HuH-7 (cell line): ENCODE measurements at places on chromosomes 6 and 20.

DNA sequence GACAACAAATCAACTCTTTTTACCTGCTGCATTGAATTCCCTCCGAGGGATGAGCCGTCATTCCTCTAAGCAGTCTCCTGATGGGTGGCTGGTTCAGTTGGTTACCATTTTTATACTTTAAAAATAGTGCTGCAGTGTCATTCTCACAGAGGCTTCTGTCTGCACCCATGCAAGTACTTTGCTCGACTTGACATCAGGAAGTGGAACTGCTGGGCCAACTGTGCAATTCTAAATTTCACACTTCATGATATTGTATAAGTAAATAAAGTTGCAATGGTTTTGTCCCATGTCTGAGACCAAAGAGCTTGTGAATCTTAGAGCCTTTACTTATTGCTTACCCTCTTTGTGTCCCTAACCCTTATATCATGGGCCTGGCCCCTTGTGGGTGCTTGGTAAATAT, 2.5 kb downstream of the BTN3A1 start:
- DNase-seq, result no peak

DNA sequence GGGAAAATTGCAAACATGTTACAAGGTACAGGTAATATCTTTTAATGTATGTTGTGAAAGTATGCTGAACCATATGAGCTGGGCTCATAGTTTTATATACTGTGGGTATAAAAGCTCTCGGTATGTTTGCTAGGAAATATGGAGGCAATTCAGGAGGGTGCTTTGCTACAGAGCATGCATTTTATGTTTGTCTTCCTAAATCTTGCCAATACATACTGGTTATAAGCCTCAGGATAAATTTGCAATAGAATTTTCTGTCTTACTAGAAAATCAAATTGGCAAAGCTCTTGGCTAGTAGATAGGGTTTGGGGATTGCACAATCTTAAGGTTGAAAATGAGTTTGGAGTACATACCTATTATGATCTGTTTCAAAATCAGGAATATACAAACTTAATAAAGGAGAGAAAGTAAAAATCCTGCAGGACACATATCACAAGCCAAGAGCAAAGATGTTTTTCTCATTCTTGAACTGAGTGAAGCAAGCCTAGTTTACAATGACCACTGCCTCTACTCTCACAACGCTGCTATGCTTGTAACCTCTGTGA, 751.2 kb downstream of the HDGFL1 start:
- no peak for DNase-seq

- no peak for DNase-seq
Observed at GRCh38 chr6:71453371-71453706, 164.7 kb downstream of the OGFRL1 start.

DNA sequence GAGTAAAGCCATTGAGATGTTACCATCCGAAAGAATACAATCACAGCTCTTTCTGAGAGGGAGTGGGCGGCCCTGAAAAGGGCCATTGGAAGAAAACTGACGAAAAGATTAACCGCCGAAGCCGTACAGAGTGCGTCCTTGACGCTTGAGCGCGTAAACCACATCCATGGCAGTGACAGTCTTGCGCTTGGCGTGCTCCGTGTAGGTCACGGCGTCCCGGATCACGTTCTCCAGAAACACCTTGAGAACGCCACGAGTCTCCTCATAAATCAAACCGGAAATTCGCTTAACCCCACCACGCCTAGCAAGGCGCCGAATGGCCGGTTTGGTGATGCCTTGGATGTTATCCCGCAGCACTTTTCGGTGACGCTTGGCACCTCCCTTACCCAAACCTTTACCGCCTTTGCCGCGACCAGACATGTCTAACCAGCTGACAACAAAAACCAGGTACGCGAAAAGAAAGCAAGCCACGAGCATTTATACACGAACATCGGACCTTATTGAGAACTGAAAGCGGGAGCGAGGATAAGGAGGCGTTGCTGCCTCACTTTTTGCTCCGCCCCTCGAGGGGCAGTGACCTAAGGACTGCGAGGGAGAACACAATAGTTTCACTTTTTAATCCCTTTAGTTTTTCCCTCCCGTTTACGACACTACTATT, 60.3 kb upstream of the HFE start:
- DNase-seq, result peak; percentile 52

DNA sequence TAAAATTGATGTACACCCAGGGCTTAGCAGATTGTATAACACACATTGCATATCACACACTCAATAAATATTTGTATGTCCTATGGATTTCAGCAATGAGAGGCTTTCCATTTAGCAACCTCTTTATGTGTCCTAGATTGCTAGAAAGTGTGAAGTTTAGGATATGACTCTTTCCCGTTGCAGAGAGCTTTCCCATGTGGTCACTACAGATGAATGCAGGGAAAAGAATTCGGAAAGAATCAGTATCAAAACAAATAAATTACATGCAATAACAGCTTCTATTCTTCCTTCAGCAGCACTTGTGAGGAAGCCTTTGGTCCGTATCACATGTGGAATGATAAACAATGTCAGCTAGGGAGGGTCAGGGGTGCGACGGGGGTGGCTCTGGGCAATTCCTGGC, 870.1 kb downstream of the C6orf118 start:
- no peak for DNase-seq

DNA sequence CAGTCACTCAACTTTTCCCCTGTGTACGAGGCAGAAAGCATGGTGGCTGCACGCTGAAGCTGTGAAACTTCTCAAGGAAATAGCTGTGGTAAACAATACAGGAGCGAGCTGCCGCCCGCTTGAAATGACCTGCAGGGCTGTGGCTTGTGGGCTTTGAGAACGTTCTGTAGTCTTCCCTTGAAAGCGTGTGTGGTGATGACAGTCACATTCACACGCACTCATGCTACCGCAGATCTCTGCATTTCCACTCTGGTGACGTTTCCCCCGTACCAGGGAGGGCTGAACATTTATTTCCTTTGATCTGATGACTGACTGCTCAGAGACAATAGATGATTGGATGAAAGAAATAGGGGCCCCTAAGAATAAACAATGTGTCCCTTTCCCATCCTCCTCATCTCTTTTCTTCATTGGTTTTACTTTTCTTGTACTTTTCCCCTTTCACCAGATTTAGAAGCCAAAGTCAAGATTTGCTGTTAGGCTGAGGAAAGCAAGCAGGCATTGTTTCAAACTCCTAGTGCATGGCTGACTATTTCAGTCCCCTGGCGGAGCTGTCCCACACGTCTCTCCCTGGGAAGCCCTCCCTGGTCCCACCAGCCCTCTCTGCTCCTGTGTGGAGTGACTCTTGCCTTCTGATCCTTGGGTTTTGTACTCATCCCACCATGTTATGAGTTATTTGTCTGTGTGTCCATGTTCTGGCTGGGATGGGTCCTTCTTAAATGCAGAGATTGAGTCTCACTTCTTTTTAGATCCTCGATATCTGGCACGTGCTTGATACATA, 3.9 kb downstream of the SYTL3 start:
- DNase-seq, result no peak

GRCh38 chr6:109874621-109875020, 103.5 kb upstream of the GPR6 start:
- DNase-seq, result no peak

GRCh38 chr6:75530696-75531095, 37.1 kb upstream of the FILIP1 start:
- DNase-seq, result no peak

- DNase-seq, result no peak
Observed at GRCh38 chr6:161166176-161166575, 107.7 kb downstream of the AGPAT4 start.

DNA sequence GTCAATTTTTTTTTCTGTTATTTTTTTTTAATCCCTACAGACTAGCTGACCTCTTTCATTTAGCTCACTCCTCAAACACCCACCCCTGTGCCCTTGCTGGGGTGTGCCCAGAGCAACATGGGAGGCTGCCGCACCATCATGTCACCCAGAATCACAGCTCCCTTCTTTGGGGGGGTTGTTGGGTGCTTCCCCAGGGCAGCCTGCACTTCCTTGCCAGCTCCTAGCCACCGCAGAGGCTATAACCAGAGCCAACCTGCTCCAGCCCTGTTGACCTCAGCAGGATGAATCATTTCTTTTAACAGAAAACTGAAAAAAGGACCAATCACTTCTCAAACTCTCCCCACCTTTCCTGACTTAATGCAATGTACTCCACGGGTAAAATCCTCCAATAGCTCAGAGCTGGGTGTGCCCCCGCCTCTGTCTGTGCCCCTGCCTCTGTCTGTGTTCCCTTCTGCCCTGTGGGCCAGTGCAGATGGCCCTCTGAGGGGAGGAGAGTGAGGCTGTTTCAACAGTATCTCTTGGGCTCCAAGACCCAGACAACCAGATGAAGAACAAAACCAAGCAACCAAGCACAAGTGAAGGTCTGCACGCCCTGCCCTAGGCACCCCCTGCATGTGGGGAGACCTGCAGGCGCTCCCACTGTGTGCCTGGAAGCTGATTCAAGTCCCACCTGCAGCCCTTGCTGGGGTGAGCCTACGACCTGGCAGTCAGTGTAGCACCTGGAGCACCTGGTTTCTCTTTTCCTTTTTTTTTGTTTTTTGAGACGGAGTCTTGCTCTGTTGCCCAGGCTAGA, 67.7 kb downstream of the PYGB start:
- DNase-seq, result no peak

DNA sequence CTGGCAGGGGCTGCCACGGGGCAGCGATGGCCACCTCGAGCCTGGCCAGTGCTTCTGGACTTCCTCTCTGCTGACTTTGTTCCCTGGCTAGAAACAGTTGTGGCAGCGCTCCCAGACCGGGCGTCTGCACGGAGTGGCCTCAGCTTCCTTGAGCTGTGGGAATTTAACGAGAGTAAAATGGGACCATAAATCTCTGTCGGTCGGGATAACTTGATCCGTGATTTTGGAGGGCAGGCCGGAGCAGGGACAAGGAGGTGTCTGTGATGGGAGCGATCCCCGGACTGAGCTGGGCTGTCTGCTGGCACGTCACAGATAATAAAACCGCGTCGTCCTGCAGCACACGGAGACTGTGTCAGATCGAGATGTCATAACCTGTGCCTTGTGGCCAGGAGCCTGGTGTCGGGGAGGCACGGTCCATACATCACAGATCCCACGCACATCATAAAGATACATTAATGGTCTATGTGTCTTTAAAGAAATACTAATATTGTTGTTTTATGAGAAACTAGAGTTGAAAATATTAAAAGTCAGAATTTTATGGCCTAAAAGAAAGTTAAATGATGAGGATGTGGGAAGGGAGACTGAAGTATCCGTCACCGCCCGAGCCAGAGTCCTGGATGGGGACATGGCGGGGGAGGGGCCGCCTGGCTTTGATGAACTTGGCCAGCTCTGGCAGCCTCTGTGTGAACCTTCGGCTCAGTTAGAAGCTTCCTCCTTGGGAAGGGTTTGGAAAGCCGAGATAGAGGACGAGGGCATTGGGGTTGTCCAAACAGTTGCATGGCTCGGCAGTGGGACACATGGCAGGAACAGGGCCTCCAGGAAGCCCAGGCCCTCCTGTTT, 6.5 kb upstream of the RBBP8NL start:
- no peak for DNase-seq

- no peak for DNase-seq
Observed at GRCh38 chr6:45533386-45533785, 155.7 kb upstream of the SUPT3H start.

DNA sequence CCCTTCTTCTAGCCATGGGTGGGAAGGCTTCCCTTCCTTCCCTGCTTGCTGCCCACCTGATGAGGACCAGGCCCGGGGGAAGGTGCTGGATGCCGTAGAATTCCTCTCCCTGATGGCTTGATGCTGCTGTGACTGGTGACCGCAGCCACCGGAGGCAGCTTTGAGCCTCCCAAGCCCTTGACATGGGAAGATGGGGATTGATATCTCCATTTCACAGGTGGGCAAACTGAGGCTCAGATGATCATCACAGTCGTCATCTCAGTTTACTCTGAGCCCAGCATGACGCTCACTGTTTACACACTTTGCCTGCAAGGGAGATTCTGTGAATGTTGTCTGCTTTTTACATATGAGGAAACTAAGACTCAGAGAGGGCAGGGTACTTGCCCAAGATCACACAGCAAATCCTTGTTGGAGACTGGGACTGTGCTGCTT, 43.9 kb downstream of the SRC start:
- no peak for DNase-seq

GRCh38 chr20:62953839-62954703, 1.6 kb downstream of the SLC17A9 start:
- peak; percentile 86 for DNase-seq

- no peak for DNase-seq
Observed at GRCh38 chr20:3935295-3935955, 46.2 kb downstream of the PANK2 start.

GRCh38 chr6:143615785-143616184, 62.0 kb upstream of the PHACTR2 start:
- DNase-seq, result no peak

GRCh38 chr20:17228624-17229061, 1.8 kb downstream of the PCSK2 start:
- DNase-seq, result no peak

- no peak for DNase-seq
Observed at GRCh38 chr6:26556263-26557070, 18.3 kb downstream of the HMGN4 start.

GRCh38 chr20:32365564-32365963, 7.4 kb downstream of the ASXL1 start:
- no peak for DNase-seq

- DNase-seq, result no peak
Observed at GRCh38 chr20:1804554-1804956, 90.7 kb upstream of the SIRPA start.

GRCh38 chr6:26295691-26296555, 69.1 kb upstream of the BTN3A2 start:
- DNase-seq, result no peak

DNA sequence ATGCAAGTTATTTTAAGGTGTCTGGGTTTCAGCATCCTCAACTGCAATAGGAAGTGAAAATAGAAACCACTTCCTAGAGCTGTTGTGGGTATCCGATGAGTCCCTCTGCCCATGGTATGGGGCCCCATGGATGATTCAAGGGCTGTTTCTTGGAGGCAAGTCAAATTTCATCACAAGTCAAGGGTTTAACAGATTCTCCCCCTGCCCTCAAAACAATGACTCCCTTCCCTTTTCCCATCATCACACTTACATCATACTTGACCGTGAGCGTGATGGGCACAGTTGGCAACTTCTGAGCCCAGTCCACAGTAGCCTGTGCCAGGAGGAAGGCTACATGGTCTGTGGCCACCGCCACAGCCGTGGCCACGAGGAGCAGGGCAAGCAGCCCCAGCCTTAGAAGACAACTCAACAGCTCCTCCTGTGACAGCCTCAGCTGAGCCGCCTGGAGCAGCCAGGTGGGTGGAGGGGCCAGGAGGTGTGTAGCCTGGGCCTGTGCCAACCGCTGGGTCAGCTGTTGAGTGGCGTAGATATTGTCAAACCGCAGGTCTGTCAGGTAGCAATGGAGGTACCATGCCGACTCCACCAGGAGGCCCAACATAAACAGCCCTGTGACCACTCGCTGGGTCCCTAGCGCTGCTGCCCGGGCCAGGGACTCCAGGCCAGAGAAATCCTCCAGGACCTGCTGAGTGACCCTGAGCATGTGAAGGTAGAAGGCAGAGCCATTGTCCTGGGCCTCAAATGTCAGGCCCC, 5.2 kb downstream of the OCSTAMP start:
- no peak for DNase-seq
